ENCODE measurements at places on chromosomes 7 and 10. TPM values are rescaled to one million over a fixed set of nuclear protein-coding genes. Genes with fewer than 3 reads are reported as not detected.

DNA sequence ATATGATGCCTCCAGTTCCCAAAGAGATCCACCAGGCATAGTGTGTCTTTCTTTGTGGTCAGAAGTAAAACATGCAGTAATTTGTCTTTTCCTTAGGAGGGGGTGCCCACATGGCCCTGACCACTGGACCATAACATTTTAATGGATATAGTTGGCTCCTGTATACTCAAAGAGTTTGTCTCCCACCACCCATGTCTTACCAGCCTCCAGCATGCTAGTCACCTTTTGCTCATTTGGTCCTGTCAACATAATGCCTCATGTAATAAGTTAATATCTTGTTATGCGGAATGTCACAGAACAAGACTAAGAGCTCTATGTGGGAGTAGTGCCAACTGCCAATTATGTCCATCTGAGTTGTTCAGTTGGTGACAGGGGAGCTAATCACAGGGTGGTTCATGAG lies 83.4 kb upstream of the IFRD1 start:
- DNase-seq: no peak
- H3K27me3 ChIP-seq: peaks cover 4% of the 10 kb centered on the region
- H3K27ac ChIP-seq: no peak overlapping the region
- no peaks in the 10 kb centered on the region for H3K36me3 ChIP-seq

GRCh38 chr7:147513451-147513850 lies 1077.1 kb upstream of the C7orf33 start:
- H3K36me3 ChIP-seq: no peaks in the 10 kb centered on the region
- no peak overlapping the region for H3K4me3 ChIP-seq
- no peak for DNase-seq
- H3K27me3 ChIP-seq: no peaks in the 10 kb centered on the region
- H3K27ac ChIP-seq: no peak overlapping the region

DNA sequence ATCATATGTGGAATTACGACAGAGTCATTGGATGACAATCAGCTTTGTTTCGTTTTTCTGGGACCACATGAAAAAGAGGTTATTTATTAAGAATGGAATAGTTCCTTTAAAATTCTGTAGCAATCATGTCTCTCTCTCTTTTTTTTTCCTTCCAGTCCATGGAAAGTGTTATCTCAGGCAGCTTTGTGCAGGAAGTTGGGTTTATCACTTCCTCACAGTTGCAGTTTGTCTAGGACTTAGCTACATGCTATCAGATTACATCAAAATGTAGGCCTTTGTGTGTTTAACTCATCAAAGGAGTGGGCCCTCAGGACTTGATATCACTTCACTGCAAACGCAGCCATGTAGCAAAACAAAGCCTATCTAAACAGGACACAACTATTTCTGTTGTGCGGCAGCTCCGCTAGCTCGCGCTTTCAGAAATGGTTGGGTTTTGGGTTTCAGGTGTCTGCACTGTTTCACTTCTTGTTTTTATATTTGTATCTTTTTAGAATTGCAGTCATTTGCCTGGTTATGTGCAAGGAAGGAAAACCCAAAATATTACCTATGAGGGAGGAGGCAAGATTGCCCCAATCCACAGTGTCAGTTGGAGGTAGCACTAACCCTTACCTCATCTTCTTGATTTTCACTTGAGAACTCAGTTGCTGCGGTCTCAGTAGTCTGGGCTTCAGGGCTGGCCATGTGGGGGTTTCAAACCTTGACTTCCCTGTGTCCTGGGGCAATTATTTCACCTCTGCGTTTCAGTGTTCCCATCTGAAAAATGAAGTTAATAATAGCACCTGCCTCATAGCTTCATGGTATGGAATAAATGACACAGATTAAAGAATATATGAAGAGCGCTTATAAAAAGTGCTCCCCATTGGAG lies 66.7 kb downstream of the HHEX start:
- DNase-seq: no peak
- no peak overlapping the region for H3K4me3 ChIP-seq
- H3K4me1 ChIP-seq: peaks cover 10% of the 10 kb centered on the region
- no peak overlapping the region for H3K27ac ChIP-seq
- no peaks in the 10 kb centered on the region for H3K27me3 ChIP-seq

- H3K4me3 ChIP-seq: no peak overlapping the region
- H3K27me3 ChIP-seq: no peaks in the 10 kb centered on the region
- DNase-seq: peak; percentile 85
Observed at GRCh38 chr7:35985126-35985754, 167.8 kb upstream of the EEPD1 start.

- no peaks in the 10 kb centered on the region for H3K36me3 ChIP-seq
- DNase-seq: no peak
- no peak overlapping the region for H3K27ac ChIP-seq
Observed at GRCh38 chr10:23192712-23193434, 761 bp downstream of the PTF1A start.

- peak overlapping the region; percentile 98 for H3K27ac ChIP-seq
- H3K4me1 ChIP-seq: peaks cover 16% of the 10 kb centered on the region
- H3K36me3 ChIP-seq: no peaks in the 10 kb centered on the region
- DNase-seq: no peak
- peak overlapping the region; percentile 86 for H3K4me3 ChIP-seq
- H3K27me3 ChIP-seq: no peaks in the 10 kb centered on the region
Observed at GRCh38 chr10:31031205-31031557, 484 bp downstream of the ZNF438 start.

GRCh38 chr7:44769376-44769775 lies 20.7 kb downstream of the ZMIZ2 start:
- no peak overlapping the region for H3K4me3 ChIP-seq
- H3K27ac ChIP-seq: peak overlapping the region; percentile 59
- H3K27me3 ChIP-seq: no peaks in the 10 kb centered on the region
- peaks cover 15% of the 10 kb centered on the region for H3K36me3 ChIP-seq
- peaks cover 30% of the 10 kb centered on the region for H3K4me1 ChIP-seq

DNA sequence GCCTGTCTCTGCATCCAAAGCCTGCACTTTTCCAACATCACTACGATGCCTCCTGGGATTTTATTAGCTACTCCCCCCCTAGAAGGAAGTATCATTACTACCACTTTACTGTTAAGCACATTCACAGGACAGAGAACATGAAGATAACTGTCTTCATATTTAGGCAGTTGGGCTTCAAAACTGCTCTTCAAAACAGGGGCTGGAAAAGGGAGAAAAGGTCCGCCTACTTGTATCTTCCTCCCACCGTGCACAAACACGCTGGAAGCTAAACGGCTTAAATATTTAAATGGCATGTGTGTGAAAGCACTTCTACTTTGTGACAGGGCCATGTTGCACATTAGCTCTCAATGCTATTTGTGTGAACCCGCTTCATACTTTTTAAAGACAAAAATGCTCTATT lies 999 bp downstream of the ITIH5 start:
- peak overlapping the region; percentile 61 for H3K4me3 ChIP-seq
- peaks cover 47% of the 10 kb centered on the region for H3K27me3 ChIP-seq
- H3K27ac ChIP-seq: no peak overlapping the region
- H3K36me3 ChIP-seq: no peaks in the 10 kb centered on the region
- DNase-seq: no peak

GRCh38 chr7:148962440-148962822 lies 65.9 kb downstream of the PDIA4 start:
- peak overlapping the region; percentile 95 for H3K27ac ChIP-seq
- H3K27me3 ChIP-seq: no peaks in the 10 kb centered on the region
- DNase-seq: no peak
- H3K4me1 ChIP-seq: peaks cover 25% of the 10 kb centered on the region
- H3K36me3 ChIP-seq: no peaks in the 10 kb centered on the region
- peak overlapping the region; percentile 91 for H3K4me3 ChIP-seq

GRCh38 chr10:100802607-100803006 lies 57.2 kb downstream of the PAX2 start:
- no peaks in the 10 kb centered on the region for H3K4me1 ChIP-seq
- H3K36me3 ChIP-seq: no peaks in the 10 kb centered on the region
- no peak overlapping the region for H3K27ac ChIP-seq
- H3K4me3 ChIP-seq: no peak overlapping the region
- peaks cover 42% of the 10 kb centered on the region for H3K27me3 ChIP-seq

GRCh38 chr7:69728304-69728703 lies 130.0 kb downstream of the AUTS2 start:
- no peak overlapping the region for H3K27ac ChIP-seq
- H3K4me3 ChIP-seq: no peak overlapping the region
- no peaks in the 10 kb centered on the region for H3K36me3 ChIP-seq
- DNase-seq: no peak
- H3K4me1 ChIP-seq: no peaks in the 10 kb centered on the region
- H3K27me3 ChIP-seq: peaks cover 9% of the 10 kb centered on the region

GRCh38 chr10:96470116-96470743 lies 43.5 kb downstream of the TLL2 start:
- H3K36me3 ChIP-seq: no peaks in the 10 kb centered on the region
- DNase-seq: peak; percentile 57
- no peak overlapping the region for H3K27ac ChIP-seq
- H3K4me3 ChIP-seq: no peak overlapping the region

GRCh38 chr7:150325110-150325611 lies 1.8 kb upstream of the ACTR3C start:
- H3K27ac ChIP-seq: peak overlapping the region; percentile 73
- H3K27me3 ChIP-seq: no peaks in the 10 kb centered on the region
- peak overlapping the region; percentile 95 for H3K4me3 ChIP-seq

GRCh38 chr7:26515314-26515842 lies 223.7 kb downstream of the SNX10 start:
- no peak for DNase-seq
- peaks cover 10% of the 10 kb centered on the region for H3K27me3 ChIP-seq
- H3K4me1 ChIP-seq: no peaks in the 10 kb centered on the region
- no peaks in the 10 kb centered on the region for H3K36me3 ChIP-seq
- H3K27ac ChIP-seq: no peak overlapping the region

DNA sequence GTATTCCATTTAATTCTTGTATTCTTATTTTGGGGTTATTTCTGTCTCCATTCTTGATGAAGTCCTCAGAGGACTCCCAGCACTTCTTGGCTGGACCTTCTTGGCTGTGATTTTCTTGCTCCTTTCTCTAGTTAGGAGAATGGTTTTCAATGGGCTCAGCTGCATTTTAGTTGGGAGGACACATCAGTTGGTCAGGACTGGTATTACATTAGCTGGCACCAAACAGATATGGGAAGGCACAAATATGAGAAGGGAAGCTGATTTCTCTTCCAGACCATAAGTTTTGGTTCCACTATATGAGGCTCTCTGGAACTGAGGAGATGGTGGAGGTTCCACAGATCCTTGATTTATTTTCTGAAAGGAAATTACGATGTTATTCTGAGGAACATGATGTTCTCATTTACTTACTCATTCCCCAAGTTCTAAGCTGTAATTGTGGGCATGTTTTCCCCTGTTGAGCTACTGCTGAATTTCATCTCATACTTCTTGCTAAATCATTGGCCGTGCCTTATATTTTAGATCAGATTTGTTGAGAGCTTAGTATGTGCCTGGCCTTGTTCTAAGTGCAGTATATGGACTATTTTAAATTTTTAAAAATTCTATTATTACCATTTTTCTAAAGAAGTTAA lies 261.0 kb downstream of the THSD7A start:
- no peak overlapping the region for H3K4me3 ChIP-seq
- no peak for DNase-seq
- H3K27me3 ChIP-seq: no peaks in the 10 kb centered on the region

GRCh38 chr7:50262916-50263690 lies 41.4 kb upstream of the IKZF1 start:
- peaks cover 93% of the 10 kb centered on the region for H3K4me1 ChIP-seq
- no peaks in the 10 kb centered on the region for H3K36me3 ChIP-seq
- peak overlapping the region; percentile 50 for H3K4me3 ChIP-seq
- no peaks in the 10 kb centered on the region for H3K27me3 ChIP-seq
- DNase-seq: no peak

DNA sequence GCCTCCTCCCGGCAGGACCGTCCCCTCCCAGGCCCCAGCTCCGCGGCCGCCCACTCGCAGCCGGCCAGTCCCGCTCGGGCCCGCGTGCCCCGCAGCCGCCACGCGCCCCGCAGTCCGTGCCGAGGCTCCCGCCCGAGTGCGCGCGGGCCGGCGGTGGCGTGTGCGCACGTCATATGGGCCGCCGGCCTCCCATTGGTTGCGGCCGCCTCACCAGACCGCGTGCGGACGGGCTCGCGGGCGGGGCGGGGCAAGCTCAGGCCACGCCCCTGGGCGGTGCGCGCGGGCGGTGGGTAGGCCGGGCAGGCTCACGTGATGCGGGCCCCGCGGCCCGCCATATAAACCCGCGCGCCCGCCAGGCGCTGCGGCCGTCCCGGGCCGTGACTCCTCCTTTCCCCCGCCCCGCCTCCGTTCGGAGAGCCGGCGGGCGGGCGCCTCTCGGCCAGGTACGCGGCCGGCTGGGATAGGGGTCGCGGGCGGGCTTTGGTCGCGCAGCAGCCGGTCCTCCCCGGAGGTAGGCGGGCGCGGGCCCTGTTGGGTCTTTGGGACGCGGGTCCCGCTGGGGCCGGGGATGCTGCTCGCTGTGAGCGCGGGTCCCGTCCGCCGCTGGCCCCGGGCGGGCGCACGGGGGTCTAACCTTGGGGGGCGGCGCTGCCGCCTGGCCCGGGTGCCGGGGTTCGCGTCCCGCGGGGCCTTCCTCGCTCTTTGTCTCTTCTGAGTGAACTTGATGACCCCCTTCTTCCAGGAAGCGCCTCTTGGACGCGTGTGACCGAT lies at the start of gene INSIG1:
Gene INSIG1, plus strand, starts transcription at position 362 of the 771 bp plus-strand sequence. Its CDS starts 408 bp downstream, at position 770.
- no peaks in the 10 kb centered on the region for H3K27me3 ChIP-seq
- H3K36me3 ChIP-seq: peaks cover 34% of the 10 kb centered on the region

DNA sequence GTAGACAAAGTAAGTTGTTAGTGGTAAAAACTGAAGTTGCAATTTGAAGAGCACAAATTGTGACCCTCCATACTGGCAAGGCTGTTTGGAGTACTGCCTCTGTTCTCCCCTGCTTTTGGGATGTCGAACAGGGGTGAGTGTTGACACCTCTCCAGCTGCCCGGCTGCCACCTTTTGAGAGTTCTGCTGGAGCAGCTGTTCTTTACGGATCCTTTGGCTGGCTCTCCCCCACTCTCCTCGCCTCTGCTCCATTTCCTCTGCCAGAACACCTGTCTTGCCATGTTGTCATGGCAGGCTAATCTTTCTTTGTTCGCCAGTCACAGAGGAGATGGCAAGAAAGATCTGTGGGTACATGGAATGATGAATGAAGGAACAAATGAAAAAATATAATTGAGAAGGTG lies 34.9 kb downstream of the INSYN2A start:
- no peaks in the 10 kb centered on the region for H3K36me3 ChIP-seq
- no peak for DNase-seq
- no peak overlapping the region for H3K27ac ChIP-seq
- H3K27me3 ChIP-seq: peaks cover 2% of the 10 kb centered on the region
- no peaks in the 10 kb centered on the region for H3K4me1 ChIP-seq

DNA sequence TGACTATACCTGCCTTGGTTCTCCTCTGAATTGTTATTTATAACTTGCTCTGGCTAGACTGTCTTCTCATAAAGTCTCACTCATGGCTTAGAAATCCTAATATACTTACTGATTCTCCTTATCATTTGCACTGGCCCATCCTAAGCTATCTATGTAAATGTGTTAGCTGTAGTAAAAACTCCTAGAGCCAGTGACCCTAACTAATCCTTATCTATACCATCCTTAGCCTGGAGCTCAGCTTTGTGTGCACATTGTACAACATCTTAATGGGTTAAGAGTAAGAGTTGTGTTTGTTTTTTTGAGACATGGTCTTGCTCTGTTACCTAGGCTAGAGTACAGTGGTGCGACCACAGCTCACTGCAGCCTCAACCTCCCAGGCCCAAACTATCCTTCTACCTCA lies 40.8 kb downstream of the LAMB4 start:
- H3K27me3 ChIP-seq: peaks cover 3% of the 10 kb centered on the region
- H3K36me3 ChIP-seq: no peaks in the 10 kb centered on the region
- no peak overlapping the region for H3K27ac ChIP-seq
- H3K4me1 ChIP-seq: no peaks in the 10 kb centered on the region

The SEMA4G gene
- total RNA-seq: 0.48 TPM

The DYDC2 gene
- not detected for total RNA-seq

The DNAJC30 gene
- 4.4 TPM for total RNA-seq

The SPDYE1 gene
- total RNA-seq: not detected

The PDE1C gene
- not detected for total RNA-seq

The SSC4D gene
- total RNA-seq: 0.57 TPM

The PDSS1 gene
- total RNA-seq: 16.0 TPM

The NODAL gene
- not detected for total RNA-seq

The UTF1 gene
- not detected for total RNA-seq

Data from activated naive CD4-positive, alpha-beta T cell treated with anti-CD3 and anti-CD28 coated beads for 36 hours (primary cell).